IPS DF 19.7 (cell line): ENCODE measurements at places on chromosomes 16 and 17.

- DNase-seq = no peak
Observed at GRCh38 chr17:30346221-30346795, 12.5 kb upstream of the TMIGD1 start.

- no peak for DNase-seq
Observed at GRCh38 chr16:81860287-81861266, 81.5 kb downstream of the PLCG2 start.

- DNase-seq = peak; percentile 30
Observed at GRCh38 chr16:50781043-50781442, 39.2 kb downstream of the CYLD start.

GRCh38 chr16:54508351-54508750 lies 221.8 kb upstream of the IRX3 start:
- no peak for DNase-seq

DNA sequence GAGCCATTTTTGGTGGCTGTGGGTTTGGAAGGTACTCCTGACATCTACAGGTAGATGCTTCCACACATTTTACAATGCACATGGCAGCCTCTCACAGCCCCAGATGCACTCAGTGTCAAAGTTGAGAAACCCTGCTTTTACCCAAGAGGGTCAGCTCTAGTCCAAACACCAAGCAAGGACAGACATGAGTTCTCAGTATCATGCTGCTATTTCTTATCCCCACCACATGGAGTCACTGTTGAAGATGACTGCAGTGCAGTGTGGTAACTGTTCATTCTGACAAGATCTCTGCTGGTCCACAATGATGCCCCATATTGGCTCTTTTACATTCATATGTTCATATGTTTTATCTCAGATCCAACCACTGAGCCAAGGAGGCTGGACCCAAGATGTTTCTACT lies 50.5 kb upstream of the SALL1 start:
- DNase-seq = no peak

DNA sequence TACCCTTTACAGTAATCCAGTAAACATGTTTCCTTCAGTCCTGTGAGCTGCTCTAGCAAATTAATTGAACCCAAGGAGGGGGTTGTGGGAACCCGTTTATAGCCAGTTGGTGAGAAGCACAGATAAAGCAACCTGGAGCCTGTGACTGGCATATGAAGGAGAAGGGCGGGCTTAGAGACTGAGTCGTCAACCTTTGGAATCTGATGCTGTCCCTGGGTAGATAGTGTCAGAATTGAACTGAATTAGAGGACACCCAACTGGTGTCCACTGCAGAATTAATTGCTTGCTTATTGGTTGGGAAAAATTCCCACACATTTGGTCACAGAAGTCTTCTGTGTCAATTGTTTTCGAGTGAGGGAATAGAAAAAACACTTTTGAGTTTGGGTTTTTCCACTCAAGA lies 12.8 kb upstream of the RSKR start:
- no peak for DNase-seq

GRCh38 chr16:88928405-88929090 lies 48.5 kb downstream of the CBFA2T3 start:
- no peak for DNase-seq

DNA sequence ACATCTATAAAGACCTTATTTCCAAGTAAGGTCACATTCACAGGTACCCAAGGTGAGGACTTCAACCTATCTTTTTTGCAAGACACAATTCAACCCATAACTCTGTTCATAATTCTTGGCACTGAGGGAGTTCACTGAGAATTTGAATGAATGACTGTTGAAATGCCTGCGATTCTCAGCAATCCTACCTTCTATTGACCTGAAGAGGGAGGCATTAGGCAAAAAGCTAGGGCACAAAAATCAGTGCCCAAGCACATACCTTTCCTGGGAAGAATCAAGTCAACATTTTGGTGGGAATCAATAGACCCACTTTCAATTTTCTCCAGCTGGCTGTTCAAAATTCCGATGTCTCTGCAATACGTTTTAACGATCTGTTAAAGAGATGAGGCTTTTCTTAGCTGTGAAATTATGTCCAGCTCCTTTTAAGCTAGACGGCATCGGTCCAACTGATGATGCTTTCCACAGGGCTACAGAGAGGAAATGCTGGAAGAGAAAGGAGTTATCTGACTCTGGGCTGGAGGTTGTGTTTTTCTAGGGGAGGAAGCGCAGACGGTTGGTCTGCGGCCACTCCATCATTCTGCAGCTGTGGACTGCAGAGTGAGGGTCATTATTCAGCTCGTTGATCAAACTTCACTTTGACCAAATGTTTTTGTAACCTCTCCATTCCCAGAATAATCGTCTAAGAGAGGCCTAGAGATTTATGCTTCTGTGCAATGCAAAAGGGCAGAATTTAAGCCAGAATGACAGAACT lies 25.2 kb downstream of the BCO1 start:
- no peak for DNase-seq

DNA sequence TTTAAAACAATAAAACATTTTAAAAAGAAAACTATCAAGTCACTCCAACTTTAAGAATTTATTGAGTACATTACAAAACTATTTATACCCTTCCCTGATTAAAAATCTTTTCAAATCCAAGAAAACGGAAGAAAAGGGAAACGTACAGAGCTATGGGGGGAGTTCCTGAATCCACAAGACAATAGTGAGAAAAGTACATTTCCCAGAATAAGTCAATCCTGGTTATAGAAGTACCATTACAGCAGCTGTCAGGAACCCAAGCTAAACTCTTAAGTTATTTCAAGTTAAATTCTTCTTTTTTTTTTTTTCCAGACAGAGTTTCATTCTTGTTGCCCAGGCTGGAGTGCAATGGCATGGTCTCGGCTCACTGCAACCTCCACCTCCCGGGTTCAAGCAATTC lies 45.7 kb downstream of the SPOP start:
- no peak for DNase-seq

DNA sequence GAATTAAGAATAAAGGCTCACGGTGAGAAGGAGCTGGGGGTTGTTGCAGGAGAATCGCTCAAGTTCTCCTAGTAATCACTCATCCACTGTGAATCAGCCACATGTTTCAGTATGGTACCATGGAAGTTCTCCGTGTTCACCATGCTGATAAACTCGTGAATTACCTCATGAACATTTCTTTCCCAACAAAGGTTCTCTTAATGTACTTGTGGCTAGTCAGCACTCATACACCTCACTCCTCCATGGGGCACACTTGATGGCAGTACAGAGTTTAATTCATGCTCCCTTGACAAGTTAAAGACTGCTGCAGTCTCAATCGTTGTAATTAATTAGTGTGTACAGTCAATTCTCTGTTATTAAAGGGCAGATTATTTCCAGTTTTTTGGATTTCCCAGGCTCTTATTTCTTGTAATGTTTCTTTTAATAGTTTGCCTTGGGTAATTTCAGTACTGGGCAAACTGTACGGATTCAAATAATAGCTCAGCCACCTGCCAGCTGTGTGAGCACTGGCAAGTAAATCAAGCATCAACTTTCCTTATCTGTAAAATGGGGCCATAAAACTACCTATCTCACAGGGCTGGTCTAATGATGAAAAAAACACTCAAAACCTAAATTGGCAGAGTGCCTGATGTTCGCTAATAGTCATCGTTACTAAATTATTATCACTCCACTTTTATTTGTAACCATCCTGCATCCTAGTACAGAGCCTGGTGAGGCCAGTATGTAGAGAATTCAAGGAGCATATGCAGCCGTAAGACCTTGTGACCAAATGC lies 6.1 kb downstream of the GOT2 start:
- DNase-seq = no peak

- no peak for DNase-seq
Observed at GRCh38 chr17:57393368-57393767, 137.0 kb downstream of the MSI2 start.

GRCh38 chr16:87722590-87723225 lies 43.1 kb downstream of the KLHDC4 start:
- no peak for DNase-seq

DNA sequence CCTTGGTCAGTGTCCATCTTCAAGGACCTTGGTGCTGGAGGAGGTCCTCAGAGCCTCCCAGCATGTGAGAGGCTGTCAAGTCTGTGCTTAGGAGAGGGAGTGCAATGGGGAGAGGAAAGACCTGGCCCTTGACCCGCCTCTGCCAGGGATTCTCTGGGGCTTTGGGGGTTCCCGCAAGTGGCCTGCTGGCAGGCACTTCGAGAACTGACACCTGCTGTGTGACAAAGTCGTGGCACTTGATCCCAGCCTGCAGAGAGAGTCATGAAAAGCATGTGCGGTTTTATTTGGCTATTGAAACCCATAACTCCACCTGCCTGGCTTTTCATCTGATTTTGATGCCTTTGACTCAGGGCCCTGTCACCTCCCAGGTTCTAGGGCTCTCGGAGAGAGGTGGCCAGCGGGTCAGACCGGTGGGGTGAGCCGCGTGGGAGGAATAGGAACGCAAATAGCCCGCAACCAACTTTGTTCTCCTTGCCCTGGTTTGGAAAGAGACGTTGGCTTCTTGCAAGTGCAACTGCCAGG lies 42.8 kb upstream of the GSE1 start:
- DNase-seq = no peak

DNA sequence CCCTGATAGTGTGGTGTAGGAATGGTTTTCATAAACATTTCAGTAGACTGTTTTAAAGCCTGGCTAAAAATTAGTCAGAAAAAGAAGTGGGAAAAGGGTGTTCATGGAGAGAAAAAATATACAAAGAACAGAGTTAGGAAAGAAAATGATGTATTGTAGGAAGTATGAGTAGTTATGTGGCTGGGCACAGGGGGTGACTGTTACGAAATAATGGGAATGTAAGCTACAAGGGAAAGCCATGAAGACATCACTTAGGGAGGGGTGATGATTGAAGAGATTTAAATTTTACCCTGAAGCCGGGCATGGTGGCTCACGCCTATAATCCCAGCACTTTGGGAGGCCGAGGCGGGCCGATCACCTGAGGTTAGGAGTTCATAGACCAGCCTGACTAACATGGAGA lies 55.3 kb downstream of the NUP88 start:
- DNase-seq = no peak

DNA sequence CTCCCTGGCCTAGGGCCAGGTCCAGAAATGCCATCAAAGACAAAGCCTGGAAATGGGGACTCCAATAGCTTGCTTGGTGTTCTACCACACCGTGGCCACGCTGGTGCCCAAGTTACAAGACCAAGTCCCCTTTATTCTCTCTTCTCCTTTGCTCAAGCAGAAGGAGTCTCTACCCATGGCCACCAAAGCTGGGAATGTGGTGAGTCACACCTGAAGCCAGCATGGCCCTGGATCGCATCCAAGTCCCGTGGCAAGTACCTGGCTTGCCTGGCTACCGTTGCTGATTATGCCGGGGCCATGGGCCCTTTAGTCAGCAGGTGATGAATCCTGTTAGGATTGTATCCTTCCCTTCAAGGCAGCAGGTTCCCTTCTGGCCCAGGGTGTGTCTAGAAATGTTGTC lies 260.0 kb downstream of the HAPSTR1 start:
- DNase-seq = no peak

- DNase-seq = no peak
Observed at GRCh38 chr17:72343911-72344310, 223.1 kb downstream of the SOX9 start.

- no peak for DNase-seq
Observed at GRCh38 chr17:68878226-68878885, 76.8 kb downstream of the ABCA8 start.

- DNase-seq = no peak
Observed at GRCh38 chr16:57091975-57092785, at the start of gene CPNE2. CPNE2 (plus strand) TSS chr16:57092583; CDS start chr16:57110743, 18,160 bp downstream.

DNA sequence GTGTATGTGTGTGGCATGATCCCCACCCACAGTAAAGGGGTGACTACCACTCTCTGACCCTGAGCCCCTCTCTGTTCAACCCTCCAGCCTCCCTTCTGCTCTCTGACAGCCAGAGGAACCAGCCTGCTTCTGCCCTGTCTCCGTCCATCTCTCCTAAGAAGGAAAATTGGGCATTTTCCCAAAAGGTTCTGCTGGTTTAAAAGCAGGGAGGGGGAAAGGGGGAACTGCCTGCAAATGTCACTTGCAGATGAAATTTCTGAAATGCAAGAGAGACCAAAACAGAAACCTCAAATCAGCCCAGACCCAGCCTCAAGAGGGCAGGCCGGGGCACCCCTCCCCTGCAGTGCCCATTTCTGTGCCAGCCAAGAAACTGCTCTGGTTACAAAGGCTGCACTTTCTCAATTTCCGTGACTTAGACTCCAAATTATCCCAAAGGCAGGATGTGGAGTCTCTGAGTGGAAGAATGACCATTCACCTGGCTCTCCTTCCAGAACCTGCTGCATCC lies 197.9 kb downstream of the RBFOX3 start:
- no peak for DNase-seq

GRCh38 chr17:40326014-40326831 lies 17.2 kb downstream of the RARA start:
- no peak for DNase-seq

- no peak for DNase-seq
Observed at GRCh38 chr17:34291721-34292348, 6.3 kb downstream of the CCL11 start.

DNA sequence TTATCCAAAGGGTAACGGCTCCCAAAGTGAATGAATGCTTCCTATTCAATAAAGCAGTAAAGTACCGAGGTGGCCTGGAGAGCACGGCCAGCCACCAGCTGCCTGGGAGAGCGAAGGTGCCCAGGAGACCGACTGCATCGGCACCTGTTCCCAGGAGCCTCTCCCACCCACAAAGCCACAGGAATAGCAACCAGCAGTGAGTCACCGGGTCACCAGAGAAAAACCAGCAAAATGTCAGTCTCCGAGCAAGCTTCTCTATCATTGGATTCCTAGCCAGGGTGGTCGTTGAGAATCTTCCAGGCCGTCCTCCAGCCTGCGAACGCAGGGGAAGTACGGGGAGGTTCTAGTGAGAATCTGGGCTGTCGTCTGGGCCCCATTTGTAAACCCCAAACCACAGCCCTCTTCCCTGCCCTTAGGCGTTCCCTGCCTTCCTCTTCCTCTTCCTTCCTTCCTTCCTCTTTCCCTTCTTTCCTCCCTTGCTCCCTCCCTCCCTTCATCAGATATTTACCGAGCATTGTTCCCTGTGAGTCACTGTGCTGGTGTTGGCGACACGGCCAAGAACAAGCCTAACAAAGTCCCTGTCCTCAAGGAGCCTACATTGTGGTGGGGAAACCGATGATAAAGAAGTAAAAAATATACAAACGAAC lies 114.6 kb downstream of the SLC39A11 start:
- DNase-seq = no peak
